ENCODE measurements at places on chromosomes 6 and 20.

DNA sequence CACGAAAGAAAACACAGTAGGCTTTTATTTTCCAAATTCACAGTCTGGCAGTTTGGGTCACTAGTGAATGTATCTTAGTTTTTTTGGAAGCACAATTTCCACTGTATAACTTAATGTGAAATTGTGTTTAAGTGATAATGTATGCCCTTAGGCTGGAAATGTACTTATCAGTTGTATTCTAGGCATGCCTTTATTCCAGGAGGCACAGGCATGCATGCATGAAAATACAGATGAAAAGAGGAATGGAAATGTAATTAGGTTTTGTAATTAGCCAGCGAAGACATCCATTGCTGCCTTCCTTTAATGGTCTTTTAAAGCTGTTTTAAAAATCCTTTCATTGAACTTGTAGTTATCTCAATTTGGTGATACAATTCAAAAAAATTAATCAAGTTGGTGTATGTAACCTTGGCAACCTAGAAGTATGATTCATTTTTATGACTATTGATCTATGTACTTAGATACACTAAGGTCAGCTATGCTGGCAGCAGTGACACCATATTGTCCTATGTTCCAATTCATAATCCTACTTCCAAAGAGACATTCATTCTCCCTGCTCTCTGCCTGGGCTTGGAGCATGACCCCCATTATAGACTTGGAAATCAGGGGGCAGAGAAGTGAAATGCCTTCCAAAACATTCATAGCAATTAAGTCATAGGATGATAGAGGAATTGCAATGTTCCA is 73.1 kb downstream of the SNAP25 start:
- DNase-seq: no peak

GRCh38 chr6:150250826-150251225 is 108.0 kb downstream of the PPP1R14C start:
- DNase-seq: no peak

GRCh38 chr6:137512757-137513605 is 18.8 kb upstream of the OLIG3 start:
- DNase-seq: no peak

GRCh38 chr6:139308286-139308916 is 16.6 kb upstream of the TXLNB start:
- DNase-seq: no peak

DNA sequence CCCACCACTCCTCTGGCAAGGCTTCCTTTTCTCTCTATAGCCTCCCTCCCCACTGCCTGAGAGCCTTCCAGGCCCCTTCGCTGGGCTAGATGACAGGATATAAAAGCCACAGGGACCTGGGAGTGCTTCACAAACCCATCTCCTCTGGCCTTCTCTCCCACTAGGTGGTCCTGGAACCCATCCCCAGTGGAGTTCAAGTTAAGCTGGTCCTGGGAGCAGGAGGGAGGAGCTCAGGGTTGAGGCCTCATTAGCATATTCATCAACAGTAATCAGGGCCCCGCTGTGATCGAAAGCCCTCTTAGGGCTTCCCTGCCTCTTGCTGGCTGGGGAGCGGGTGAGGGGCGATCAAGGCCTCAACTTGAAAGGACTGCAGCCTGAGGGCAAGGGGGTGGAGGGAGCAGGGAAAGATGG is 9.1 kb downstream of the EBF4 start:
- no peak for DNase-seq

DNA sequence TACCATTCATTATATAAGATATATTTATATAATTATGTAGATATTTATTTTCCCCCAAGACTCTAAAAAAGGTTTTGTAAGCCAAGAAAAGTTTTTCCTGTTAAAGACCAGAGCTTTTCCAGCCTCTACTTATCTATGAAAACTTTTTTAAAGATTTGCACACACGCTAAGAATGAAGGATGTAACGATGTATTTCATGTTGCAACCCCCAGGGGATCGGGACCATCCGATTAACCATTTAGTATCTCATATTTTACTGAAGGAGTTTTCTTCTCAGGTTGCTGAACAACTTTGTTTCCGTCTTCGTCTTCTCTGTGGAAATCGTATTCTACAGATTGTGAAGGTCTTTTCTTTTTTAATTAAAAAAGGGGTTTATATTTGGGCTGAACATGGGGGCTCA is 70.0 kb upstream of the SASH1 start:
- no peak for DNase-seq

DNA sequence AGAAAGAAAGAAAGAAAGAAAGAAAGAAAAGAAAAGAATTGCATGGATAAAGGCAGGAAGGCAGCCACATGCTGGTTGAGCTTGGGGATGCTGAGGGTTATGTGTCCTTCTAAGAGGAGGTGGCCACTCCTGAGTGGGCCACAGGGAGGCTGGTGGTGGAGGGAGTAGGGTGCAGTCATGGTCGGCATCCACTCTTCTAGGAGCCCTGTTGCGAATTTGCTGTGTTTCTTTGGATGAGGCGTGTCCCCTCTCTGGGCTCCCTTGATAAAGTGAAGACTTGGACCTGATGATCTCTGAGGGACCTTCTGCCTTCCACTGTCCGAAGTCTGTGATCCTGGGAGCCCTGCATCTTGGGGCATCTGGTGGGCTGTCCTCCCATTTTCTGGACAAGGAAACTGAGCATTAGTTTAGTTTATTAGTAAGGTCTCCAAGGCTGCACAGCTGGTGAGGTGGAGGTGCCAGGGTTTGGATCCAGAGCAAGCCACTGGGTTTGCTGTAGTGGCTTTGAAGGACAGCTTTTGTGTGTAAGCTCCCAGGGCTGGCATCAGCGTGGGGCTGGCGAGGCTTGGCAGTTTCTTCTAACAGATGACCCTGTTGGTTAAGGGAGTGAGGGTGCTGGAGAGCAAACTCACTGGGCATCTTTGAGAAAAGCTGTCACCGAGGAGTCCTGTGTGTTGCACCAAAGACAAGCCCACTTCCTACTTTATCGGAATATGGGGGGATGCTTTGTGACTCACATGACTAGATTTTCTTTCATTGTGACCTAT is 4.3 kb downstream of the DLGAP4 start:
- no peak for DNase-seq

GRCh38 chr6:43762966-43763695 is 6.9 kb upstream of the VEGFA start:
- DNase-seq: no peak

GRCh38 chr6:168152980-168153379 is 74.0 kb upstream of the FRMD1 start:
- no peak for DNase-seq

DNA sequence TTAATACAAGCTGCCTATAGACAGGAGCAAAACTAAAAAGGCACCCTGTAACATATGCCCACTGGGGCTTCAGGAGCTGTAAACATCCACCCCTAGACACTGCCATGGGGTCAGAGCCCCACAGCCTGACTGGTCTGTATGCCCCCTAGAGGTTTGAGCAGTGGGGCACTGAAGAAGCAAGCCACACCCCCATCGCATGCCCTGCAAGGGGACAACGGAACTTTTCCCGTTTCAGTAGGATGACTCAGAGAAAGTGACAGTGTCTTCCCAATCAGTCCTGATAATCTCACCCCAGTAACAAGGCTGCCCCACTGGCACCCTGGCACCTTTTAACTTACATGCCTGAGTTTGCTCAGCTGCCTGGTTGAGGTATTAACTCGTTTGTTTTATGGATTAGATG is 35.9 kb downstream of the BEND3 start:
- no peak for DNase-seq

- no peak for DNase-seq
Observed at GRCh38 chr6:151430886-151431285, 21.0 kb downstream of the RMND1 start.

DNA sequence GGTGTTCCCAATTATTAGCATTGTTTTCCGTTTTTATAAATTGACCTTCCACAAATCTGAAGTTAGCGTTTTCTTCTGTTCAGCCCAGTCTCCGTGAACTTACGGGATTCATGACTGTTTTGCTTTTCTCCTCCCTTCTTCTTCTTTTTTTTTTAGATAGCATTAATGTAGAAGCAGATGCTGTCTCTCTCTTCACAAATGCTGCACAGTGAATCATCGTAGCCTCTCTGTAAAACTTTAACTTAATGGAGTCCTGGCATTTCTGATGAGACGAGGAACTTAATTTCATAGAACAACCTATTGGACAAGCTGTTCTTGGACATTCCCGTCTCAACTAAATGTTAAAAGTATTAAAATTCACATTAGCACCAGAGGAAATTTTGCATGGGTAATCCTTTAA is 138.0 kb upstream of the EEF1E1 start:
- DNase-seq: no peak

GRCh38 chr20:18166241-18166881 is 28.7 kb downstream of the KAT14 start:
- no peak for DNase-seq

- no peak for DNase-seq
Observed at GRCh38 chr6:107585815-107586435, 96.0 kb downstream of the SOBP start.

- DNase-seq: no peak
Observed at GRCh38 chr6:90179190-90180169, 117.2 kb downstream of the BACH2 start.

DNA sequence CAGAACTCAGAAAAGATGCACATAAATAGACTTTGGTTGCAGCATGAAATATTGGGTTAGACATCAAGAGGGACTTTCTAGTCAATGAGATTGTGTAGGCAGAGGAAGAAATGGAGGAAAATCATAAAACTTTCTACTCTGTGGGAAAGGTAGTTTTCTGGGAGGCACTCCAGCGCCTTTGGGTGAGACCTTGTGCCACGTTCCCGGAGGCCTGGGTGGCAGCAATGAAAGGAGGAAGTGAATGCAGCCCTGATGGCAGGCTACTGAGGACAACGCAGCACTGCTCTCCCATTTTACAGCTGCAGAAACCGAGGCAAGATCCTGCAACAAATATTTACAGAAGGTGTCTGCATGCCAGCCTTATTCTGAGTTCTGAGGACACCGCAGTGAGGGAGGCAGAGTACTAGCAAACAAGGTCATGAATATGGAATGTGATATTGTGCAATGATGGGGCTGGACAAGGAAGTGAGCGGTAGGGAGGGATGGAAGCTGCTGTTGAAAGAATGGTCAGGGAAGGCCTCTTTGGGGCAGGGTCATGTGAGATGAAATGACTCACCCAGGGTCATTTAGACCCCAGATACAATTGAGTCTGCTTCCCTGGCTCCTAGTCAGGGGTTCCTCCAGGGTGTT is 159.1 kb downstream of the TFAP2C start:
- DNase-seq: no peak

DNA sequence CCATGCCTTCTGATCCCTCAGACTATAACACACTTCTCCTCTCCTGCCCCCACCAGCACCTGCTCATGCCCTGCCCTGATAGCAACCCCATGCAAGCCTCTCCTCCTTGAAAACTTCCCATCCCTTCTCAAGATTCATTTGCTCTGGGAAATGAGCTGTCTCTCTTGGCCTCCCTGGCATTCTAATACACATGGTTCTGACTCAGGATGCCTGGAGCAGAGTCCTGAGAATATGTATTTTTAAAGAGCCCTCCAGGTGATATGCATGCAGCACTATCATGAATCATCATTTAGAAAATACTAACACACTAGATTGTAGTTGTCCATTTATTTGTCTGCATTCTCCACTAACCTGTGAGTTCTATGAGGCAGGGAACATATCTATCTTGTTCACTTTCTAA is 26.6 kb downstream of the HDGFL1 start:
- no peak for DNase-seq

GRCh38 chr6:42101186-42101657 is 41.2 kb downstream of the C6orf132 start:
- DNase-seq: no peak

DNA sequence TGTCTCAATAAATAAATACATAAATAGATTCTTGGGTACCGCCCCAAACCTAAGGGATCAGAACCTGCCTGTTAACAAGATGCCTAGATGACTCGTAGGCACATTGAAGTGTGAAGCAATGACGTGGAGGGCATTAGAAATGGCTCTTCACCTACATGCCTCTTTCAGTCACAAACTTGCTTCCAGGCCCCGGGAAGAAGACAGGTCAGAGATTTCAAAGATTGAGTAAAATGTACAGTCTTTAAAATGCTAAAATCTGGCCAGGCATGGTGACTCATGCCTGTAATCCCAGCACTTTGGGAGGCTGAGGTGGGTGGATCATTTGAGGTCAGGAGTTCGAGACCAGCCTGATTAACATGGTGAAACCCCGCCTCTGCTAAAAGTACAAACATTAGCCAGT is 480.8 kb upstream of the JARID2 start:
- DNase-seq: no peak

GRCh38 chr6:126531840-126532239 is 191.9 kb downstream of the CENPW start:
- DNase-seq: no peak

- no peak for DNase-seq
Observed at GRCh38 chr20:47573559-47573958, 71.9 kb downstream of the NCOA3 start.

Data from CMK (cell line).